ENCODE measurements at places on chromosomes 7 and 10. TPM values are rescaled to one million over a fixed set of nuclear protein-coding genes. Genes with fewer than 3 reads are reported as not detected.

Gene ZNF786
- 4.9 TPM for total RNA-seq

Gene ITIH2
- total RNA-seq = not detected

Gene HOXA7
- 12.9 TPM for total RNA-seq

Gene BET1
- total RNA-seq = 20.8 TPM

Gene ITGB8
- total RNA-seq = 41.9 TPM

Gene TAS2R3
- 2.6 TPM for total RNA-seq

Gene MYO3A
- not detected for total RNA-seq

Gene CNPY1
- 0.16 TPM for total RNA-seq

Gene CLRN3
- not detected for total RNA-seq

Gene DYNC1I1
- total RNA-seq = 0.56 TPM

Gene CFTR
- 0.50 TPM for total RNA-seq

Gene CDK1
- 49.3 TPM for total RNA-seq

Gene RSPH10B2
- not detected for total RNA-seq

Gene ANKRD16
- total RNA-seq = 8.2 TPM

Gene HMX3
- total RNA-seq = not detected
